AG10803 (cell line): ENCODE measurements at places on chromosomes 12 and 14.

DNA sequence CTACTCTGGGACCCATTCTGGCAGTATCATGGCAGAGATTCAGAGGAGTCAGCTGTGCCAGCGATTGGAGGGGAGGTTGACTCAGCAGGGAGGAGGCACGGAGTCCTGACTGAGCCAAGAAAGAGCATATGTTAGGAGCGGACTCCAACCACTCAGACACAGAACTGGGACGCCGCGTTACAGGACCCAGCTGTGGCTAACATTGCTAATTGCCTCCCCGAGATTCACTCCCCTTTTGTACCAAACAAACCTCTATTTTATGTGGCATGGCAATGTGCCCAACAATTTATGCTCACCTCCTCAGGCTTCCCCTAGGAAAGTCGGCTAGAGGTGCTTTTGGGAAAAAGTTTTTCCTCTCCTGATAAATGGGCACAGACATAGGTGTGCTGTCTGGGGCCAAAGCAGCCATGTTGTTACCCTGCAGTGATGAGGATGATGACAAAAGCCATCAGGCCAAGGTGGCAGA lies 15.2 kb upstream of the CLIP1 start:
- DNase-seq: peak; percentile 84

DNA sequence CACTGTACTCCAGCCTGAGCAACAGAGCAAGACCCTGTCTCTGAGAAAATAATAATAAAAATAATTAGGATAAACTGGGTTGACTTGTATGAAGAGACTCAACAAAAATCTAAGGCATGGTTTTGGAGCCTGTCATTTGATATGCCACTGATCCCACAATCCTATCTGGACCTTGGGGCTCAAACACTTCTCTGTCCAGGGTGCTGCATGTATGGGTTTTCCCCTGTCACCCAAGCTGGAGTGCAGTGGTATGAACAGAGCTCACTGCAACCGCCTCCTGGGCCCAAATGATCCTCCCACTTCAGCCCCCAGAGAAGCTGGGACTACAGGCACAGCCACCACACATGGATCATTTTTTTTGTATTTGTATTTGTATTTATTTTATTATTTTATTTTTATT lies 5.3 kb upstream of the VSIG10 start:
- no peak for DNase-seq

DNA sequence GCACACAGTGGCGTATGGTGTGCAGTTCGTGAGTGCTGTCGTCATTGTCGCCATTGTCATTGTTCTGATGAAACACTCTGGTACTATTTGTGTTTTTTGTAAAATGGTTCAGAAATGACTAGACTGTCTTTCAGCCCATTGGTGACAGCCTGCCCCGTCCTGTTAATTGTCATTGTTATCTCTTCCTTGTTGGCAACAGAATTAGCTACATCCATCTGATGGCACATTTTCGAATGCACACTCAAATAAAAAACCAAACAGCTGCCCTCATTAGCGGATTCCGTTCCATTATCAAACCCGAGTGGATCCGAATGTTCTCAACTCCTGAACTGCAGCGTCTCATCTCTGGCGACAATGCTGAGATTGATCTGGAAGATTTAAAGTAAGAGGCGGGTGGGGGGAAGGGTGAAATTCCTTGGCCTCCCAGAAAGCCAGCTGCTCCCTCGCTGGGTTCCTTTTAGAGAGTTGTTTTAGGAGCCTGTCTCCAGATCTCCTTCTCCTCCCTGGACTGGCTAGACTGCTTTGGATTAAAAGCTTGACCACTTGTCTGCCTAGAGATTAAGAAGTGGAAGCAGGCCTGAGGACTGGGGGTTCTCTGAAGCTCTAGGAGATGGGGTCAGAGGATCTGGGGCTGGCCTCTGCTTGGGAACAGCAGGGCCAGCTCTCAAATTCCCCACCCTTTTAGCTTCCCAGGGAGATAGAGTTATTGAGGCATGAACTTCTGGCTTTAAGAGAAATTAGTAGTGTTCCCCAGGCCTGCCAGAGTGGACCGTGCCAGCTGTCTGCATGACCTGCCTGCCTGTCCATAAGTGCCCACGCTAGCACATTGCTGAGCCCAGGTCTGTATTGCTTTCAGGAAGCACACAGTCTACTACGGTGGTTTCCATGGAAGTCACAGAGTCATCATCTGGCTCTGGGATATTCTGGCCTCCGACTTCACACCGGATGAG lies 43.3 kb downstream of the MMAB start:
- DNase-seq: no peak

DNA sequence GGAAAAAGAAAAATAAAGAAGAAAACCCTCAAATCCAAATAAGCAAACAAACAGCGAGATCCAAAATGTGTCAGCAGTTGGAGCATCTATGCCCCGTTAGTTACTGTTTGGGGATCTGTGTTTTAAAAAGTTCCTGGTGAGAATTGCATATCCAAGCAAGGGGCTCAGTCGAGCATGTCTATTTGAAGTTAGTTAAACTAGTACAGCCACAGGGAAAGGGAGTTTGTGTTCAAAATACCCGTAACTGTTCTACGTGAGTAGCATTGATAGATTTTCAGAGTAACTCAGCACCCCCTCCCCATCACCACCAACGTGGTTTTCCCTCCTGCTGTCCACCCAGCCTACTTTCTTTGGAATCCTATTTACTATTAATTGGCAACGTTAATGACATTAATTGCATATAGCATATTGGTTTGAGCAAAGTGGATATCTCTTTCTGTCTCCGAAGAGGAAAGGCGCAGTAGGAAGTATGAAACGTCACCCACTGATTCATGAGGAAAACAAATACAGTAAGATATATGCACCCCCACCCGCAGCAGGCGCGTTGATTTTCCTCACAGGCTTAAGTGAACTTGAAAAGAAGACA lies 1.5 kb downstream of the NPAS3 start:
- DNase-seq: peak; percentile 6

DNA sequence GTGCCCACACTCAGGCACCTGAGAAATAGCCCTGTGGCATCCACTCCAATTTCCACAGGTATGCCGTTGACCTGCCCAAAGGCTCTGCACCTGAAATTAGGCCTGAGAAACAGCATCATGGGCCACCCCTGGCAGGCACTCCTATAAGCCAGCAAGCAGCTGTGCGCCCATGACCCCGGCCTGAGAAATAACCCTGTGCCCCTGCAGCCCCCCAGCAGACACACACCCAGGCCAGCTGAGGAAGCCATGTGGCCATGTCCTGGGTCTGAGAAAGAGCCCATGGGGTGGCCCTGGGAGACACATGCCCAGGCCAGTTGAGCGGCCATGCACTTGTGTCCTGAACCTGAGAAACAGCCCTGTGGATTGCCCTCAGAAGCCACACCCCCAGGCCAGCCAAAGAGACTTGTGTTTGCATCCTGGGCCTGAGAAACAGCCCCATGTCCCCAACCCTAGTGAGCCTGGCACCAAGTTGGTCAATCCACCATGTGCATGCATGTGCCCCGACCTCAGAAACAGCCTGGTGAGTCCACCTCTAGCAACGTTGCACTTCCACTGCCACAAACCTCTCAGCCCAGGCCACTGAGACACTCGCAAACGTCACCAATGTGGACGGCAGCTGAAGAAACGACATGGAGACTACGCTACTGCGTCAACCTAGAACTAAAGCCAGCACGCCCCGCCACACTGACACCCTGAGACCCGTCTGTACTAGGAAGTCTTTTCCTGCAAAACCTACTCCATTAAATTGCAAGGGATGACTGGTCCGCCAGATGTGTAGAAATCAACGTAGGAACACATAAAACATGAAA lies 411.9 kb downstream of the TMEM121 start:
- DNase-seq: no peak

DNA sequence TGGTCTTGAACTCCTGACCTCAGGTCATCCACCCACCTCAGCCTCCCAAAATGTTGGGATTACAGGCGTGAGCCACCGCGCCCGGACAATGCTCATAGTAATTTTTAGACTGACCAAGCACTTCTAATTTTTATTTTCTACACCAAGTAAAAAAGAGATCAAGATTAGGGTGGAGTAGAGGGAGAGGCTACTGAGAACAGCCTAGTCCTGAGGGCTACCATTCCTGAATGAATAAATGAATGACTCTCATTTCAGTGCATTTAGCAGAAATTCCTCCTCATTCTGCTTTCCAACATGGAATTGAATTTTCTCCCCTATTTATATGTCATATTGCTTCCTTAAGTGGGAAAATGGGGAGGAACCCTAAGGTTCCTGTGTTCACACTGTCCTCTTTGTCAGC lies 26.4 kb downstream of the BBOF1 start:
- DNase-seq: no peak

DNA sequence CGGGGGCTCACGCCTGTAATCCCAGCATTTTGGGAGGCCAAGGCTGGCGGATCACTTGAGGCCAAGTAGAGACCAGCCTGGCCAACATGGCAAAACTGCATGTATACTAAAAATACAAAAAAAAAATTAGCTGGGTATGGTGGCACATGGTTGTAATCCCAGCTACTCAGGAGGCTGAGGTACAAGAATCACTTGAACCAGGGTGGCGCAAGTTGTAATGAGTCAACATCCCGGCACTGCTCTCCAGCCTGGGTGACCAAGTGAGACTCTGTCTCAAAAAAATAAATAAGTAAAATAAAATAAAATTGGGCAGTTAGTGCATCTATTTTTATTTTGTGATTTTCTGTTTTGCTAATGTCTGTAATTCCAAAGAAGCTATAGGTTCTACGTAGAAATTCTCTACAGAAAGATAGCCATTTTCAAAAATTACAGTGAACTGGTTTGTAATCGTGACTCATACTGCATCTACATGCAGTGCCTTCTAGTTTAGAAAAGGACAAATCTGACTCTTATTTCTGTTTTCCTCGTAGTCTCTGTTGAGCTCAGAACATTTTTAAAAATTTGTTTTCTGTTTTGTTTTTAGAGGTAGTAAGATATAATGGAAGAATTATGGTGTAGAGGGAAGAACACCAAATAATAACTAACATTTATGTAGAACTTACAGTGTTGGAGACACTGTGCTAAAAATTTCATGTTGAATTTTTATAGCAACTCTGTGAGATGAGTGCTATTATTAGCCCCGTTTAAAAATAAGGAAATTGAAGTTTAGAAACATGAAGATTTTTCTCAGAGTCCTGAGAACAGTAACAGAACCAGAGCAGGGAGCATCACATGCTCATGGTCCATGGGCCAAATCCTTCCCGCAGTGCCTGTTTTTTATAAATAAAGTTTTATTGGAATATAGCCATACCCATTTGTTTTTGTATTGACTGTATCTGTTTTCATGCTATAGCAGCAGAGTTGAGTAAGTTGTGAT lies 201.2 kb downstream of the SYNE2 start:
- no peak for DNase-seq

GRCh38 chr12:2625289-2625612 lies 169.5 kb upstream of the FKBP4 start:
- no peak for DNase-seq

DNA sequence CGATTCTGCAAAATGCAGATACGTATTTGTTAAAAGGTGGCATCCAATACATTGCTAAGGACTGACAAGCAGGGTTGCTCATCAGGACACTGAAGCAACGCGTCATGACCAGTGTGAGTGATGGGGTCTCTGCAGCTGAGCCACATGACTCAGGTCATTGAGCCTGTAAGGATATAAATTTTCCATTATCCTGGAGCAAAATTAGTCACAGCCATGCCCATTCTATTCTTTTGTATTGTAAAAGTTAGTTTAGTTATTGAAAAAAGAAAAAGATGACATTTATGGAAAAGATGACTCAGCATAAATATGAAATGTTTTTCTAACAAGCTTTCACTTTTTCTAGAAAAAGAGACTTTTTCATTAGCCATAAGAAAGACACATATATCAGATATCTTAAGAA lies 268.0 kb upstream of the TMEM132C start:
- DNase-seq: no peak

DNA sequence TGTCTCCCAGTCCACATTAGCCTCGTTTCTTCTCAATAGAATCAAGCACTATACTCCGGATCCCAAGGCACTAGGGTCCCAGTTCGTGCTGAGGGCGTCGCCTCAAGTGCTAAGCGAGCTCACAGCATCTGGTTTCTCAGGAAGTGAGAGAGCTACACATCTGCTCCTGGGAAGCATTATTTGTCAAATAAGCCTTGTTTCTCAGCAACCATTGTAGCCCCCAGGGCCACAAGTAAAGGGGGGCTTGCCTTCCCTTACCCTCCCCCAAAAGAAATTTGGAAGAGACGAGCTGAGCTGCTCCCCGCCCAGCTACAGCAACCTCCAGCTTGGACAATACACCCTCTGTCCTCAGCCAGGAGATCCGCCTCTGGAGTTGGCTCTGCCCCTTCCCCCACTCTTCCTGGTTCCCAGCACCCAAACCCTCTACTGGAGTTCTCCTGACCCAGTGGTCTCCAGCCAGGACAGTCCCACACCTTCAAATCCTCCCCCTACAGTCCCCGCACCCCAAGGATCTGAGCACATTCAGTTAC lies 5.7 kb upstream of the TNS2 start:
- peak; percentile 48 for DNase-seq

DNA sequence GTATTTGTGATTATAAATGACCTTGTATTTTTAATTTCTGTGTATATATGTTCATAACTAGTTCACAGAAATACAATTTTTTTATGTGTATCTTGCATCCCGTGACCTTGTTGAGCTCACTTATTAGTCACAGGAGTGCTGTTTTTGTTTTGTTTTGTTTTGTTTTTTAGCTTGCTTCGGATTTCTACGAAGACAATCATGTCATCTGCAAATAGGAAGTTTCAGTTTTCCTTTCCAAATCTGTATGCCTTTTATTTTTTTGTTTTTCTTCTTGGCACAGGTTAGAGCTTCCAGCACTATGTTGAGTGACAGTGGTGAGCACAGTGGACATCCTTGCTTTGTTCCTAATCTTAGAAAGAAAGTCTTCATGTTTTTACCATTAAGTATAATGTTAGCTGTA lies 229.2 kb upstream of the GARIN6 start:
- DNase-seq: no peak

DNA sequence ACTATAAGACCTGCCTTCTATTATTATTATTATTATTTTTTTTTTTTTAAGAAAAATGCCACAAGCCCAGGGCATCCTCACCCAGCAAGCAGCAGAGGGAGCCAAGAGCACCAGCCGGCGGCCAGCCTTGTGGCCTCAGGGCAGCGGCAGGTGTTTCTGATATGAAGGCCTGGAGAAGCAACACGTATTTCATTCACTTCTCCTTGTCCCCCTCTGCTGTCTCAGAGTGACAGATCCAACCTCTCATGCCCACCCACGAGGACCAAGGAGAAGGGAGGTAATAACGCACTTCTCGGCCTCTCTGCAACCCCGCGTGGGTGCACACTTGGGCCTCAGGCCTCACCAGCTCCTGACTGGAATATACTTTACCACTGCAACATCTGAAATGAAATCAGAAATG lies 25.4 kb downstream of the CDC42BPB start:
- DNase-seq: peak; percentile 11
